DMS153 (cell line): ENCODE measurements at places on chromosomes 5 and 9.

DNA sequence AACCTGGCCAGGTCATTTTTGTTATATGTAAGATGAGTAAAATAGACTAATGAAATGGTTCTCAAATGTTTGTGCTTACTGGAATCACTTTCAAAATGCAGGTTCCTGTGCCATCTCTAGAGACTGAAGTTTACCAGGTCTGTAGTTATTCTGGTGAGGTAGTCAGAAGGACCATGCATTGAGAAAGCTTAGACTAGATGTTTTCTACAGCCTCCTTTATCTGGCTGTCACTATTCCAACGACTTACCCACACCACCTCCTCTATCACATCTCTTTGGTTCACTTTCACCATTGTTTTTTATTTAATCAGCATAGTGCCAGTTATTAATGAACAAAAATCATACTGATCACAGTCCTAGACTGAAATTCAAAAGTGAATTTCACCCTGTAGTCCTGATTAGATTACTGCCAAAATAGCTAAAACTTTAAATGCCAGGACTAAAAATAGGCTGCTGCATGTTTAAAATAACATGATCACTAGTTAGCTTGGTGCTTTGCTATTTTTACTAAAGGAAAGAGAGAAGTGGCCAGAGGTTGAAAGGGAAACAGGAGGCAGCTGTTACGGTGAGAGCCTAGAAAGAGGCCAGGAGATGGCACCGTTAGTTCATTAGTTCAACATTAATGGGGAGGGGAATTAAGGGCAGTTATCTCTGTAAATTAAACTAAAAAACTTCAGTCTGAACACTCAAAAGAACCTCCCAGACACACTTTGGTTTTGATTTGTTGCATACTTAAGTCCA lies 13.9 kb upstream of the FNIP1 start:
- DNase-seq, result no peak

- no peak for DNase-seq
Observed at GRCh38 chr5:144395704-144396103, 225.0 kb downstream of the KCTD16 start.

GRCh38 chr5:1203968-1204692 lies 2.7 kb downstream of the SLC6A19 start:
- DNase-seq, result no peak

DNA sequence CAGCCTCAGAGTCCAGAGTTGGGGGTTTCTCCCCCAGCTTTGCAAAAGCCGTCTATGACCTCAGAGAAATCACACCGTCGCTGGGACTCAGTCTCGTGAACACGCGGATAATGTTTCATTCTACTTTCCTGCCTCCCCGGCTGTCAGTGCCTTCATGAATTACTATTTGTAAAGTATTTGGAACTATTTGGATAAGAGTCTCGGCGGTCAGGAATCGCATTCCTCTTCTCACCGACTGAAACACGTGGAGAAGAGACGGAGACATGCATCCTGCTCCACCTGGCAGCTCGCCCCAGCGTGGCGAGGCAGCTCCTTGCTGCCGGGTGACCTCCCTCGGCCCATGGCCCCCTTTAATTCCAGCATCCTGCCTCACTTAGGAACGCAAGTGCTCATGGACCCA lies 23.9 kb downstream of the IRX2 start:
- DNase-seq, result no peak

DNA sequence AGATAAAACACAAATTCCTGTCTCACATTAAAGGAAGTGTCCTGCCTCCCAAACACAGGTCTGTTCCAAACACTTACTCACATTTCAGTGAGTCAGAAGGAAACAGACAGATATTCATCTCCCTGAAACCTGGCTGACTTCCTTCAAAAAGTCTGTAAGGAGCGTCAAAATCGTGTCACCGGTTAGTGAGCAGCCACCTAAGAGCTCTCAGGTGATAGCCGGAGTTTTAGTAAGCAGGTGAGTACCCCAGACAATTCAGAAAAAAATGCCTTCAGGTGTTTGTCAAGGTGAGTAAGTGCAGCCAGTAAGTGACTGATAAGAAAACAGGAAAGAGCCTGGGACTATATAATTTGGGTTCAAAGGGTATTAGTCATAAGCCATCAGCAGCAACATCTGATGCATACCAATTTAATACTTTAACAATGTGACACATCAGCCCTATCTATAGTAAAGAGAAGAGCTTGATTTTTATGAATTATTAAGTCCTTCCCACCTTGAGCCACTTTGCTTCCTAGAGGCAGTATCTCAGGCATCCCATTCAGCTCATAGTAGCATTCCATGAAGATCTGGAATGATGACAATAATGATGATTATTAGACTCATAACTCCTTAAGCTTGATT lies 1.3 kb upstream of the ITGA2 start:
- no peak for DNase-seq

GRCh38 chr9:93254806-93255493 lies 71.0 kb downstream of the WNK2 start:
- no peak for DNase-seq

DNA sequence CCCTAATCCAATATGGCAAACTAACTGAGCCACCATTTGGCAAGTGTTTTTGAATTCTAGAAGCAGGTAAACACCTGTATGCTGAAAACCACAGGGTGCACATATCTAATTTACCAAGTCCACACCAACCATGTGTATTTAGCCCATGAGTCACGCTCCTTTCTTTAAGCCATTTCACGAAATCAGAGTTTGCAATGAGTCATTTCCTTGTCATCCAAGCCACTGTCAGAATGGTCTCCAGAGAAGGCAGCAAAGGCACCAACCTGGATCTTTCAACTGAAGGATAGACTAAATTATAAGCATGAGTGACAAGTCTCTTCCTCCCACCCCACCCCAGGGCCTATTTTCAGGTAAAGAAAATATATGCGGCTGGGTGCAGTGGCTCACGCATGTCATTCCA lies 110.0 kb downstream of the PAX5 start:
- peak; percentile 45 for DNase-seq

DNA sequence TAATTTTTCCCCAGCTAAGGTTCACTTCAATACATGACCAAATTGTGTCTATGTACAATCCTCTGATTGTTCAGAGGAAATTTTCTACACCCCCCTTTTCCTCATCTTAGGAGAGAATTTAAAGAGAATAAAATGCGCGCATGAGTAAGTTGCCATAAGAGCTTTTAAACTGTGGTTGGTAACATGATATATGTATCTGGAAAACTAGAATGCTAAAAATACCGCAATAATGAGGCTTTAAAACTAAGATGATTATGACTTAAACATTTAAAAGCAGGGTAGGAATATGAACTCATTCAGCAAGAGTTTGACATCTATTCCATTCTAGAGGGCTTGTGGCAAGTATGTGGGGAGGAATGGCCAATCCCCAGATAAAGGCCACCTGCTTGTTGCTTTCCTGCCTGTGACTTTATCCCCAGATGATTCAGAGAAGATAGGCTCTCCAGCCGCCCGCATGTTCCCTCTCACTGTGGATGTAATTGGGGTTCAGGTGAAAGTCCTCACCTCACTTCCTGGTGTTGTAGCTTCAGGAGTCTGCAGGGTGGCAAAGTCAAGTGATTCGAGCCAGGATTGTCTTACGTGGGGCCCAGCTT lies 26.5 kb upstream of the BASP1 start:
- DNase-seq, result no peak

DNA sequence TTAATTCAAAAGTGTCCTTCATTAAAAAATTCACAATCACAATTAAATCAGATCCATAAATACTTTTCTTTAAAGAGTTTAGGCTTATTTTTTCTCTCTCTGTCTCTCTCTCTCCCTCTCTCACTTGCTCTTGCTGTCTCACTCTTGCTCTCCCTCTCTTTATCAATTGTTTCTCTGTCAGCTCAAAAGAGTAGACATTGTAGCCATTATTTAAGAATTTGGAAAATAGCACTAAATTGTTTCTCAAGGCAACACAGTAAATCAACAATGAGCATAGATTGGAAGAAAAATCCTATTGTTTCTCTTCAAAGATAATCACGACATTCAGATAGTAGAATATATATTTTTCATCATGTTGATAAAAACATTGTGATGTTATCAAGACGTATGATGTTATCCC lies 1114.0 kb downstream of the PTPRD start:
- DNase-seq, result no peak

GRCh38 chr9:92605224-92605623 lies 64.7 kb downstream of the IPPK start:
- no peak for DNase-seq

- DNase-seq, result no peak
Observed at GRCh38 chr9:2655411-2655901, 33.9 kb downstream of the VLDLR start.

- no peak for DNase-seq
Observed at GRCh38 chr9:20215552-20215951, 406.7 kb downstream of the MLLT3 start.

DNA sequence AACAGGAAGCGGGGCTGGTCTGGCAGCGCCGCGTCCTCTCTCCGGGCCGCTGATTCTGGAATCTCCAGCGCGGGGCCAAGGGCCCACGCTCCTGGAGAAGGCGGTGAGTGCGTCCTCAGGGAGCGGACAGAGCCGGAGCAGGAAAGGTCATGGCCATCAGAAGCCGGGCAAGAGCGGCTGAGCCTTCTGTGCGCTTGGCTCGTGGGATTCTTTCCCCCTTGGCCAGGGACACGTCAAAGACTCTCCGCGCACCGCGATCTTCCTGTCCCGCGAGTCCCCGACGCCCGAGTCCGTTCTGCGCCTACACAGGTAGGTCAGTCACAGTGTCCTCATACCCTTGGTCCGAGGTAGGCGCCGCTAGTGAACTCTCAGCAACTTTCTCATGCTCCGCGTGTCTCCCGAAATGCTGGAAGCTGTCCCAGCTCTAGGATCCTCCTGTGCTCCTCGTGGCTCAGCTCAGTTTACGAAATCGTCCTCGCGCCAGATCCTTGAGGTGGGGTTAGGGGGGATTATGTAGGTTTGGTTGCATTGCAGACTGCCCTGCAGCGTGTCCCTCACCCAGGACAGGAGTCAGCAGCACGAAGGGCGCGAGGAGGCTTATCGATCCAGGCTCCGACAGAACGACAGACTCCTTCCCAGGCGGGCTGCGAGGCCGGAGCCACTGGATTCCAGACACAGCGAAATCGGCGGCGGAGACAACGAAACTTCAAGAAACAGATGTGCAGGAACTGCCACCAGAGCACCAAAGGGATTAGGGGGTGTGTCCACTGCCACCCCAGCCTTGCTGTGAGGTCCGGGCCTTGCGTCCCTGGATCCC lies 8.7 kb downstream of the LHX6 start:
- DNase-seq, result no peak

GRCh38 chr5:123279136-123279535 lies 144.1 kb downstream of the CEP120 start:
- no peak for DNase-seq

DNA sequence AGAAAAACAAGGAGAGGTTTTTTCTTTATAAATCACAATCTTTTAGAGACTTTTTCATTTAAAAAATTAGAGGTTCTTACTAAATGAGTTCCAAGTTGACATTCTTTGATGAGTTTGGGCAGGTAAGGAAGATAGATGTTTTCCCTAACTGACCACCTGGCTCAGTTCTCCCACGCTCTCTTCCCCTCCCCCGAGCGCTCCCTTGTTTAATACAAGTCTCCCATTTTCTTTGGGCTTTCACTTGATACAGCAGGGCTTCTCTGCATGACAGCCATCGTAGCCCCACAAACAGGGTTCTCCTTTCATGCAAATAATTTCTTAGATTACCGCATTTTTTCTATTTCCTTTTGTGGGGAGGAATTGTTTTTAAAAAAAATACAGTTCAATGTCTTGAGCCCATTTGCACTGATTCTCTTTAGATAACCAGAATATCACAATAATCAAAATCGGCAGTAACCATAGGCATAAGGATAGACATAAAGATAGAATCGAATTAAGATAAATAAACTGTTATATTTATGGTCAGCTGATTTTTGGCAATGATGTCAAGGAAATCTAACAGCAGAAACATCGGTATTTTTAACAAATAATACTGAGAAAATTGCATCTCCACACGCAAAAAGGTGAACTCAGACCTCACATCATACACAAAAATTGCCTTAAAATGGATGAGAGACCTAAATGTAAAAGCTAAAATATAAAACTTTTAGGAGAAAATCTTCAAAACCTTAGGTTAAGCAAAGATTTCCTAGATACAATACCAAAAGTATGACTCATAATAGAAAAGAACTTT lies 325.4 kb downstream of the PIK3R1 start:
- no peak for DNase-seq

GRCh38 chr5:179889885-179890284 lies 17.8 kb downstream of the TBC1D9B start:
- DNase-seq, result no peak

DNA sequence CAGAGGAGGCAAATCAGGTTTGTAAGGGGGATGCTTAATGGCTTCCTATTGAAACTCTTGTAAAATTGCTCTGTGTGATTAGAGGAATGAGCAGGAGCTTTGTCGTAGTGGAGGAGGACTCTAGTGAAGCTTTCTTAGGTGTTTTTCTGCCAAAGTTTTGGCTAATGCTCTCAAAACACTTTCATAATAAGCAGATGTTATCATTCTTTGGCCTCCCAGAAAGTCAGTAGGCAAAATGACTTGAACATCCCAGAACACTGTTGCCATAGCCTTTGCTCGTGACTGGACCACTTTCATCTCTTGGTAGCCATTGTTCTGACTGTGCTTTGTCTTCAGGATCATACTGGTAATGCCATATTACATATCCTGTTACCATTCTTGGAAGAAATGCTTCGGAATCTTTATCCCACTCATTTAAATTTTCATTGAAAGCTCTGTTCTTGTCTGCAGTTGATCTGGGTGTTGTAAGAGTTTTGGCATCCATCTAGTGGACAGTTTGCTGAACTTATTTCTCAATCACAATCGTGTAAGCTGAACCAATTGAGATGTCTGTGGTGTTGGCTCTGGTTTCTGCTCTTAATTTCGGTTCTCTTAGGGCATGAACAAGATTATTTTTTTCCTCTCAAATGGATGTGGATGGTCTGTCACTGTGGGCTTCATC lies 187.6 kb downstream of the COMMD10 start:
- DNase-seq, result no peak

GRCh38 chr5:144896473-144896872 lies 725.8 kb downstream of the KCTD16 start:
- no peak for DNase-seq

- DNase-seq, result no peak
Observed at GRCh38 chr9:12614488-12614887, 78.7 kb upstream of the TYRP1 start.

- no peak for DNase-seq
Observed at GRCh38 chr5:62305358-62305714, 670 bp upstream of the KIF2A start.

- no peak for DNase-seq
Observed at GRCh38 chr5:167283691-167284090, 1007.8 kb upstream of the WWC1 start.

DNA sequence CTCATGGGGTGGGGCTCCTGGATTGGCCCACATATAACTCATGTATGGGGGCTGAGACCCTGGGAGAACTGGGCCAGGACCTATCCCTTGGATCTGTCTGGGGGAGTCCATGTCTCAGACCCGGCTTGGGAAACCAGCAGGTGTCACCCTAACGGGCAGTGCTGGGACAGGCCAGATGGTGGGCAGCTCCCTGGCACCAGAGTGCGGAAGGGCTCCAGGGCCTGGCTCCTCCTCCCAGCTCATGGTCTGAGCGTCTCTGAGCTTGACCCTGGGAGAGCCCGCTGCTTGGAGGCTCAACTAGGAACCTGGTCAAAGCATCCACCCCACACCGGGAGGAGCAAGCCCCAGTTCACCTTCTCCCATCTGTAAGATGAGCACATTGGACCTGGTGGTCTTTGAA lies 15.5 kb upstream of the NCS1 start:
- DNase-seq, result no peak

- no peak for DNase-seq
Observed at GRCh38 chr5:102798104-102798785, 43.1 kb downstream of the PAM start.

- no peak for DNase-seq
Observed at GRCh38 chr5:170691657-170692056, 91.9 kb upstream of the GABRP start.

- DNase-seq, result no peak
Observed at GRCh38 chr5:60916646-60917045, 28.2 kb downstream of the ERCC8 start.
